ENCODE measurements at places on chromosomes 7 and 10. TPM values are rescaled to one million over a fixed set of nuclear protein-coding genes. Genes with fewer than 3 reads are reported as not detected.

DNA sequence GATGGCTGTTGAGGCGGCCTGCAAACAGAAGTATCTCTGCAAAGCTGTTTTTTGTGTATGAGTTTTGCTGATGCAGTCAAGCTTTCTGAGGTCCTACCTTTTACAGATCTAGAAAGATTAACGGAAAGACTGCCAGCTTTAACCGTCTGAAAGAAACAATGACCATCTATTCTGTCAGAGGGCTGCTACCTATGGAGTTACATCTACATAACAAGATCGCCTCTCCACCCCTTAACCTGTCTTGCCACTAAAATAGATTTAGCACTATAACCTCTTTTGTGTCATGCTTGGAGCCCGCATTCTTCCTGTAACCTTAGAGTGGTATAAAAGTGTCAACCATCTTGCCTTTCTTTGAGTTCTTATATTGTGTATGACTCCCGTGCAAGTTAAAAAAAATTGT lies 291.2 kb downstream of the POM121L12 start:
- no peak for DNase-seq

DNA sequence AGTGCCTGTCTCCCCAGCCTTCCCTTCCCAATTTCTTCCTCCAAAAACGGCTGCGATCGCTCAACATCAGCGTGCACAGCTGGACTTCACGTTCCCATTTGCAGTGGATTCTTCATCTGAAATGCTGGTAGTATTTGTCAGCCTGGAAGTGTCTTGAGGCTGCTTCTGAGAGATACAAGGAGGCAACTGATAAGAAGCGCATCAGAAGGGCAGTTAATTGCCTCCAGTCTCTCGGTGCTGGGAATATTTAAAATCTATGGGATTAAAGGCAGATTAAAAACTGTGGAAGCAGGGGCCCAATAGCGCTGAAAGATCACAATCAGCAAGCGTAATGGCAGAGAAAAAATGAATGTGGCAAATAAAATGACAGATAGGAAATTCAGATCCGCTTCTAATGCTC lies 450.0 kb downstream of the GATA3 start:
- DNase-seq = no peak

DNA sequence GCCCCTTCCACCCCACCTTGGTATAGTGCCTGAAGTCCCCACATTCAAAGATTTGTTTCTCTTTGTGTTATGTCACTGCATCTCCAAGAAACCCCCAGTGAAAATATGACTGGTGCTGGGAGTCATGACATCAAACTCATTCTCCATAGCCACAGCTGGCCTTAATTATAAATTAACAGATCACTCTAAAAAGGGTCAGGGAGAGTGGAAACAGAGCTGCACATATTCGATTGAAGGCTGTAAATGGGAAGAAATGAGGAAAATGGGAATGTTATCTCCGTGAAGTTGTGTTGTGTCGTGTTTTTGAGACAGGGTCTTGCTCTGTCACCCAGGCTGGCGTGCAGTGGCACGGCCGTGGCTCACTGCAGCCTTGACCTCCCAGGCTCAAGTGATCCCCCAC lies 24.2 kb upstream of the NUP42 start:
- DNase-seq = no peak

- no peak for DNase-seq
Measured at GRCh38 chr7:128148676-128149075, 92.4 kb upstream of the LEP start.

NFE2L3 gene
- total RNA-seq = 22.6 TPM

PRSS37 gene
- not detected for total RNA-seq

SPDYE8 gene
- total RNA-seq = not detected

CRHR2 gene
- total RNA-seq = not detected
